H54 (cell line): ENCODE measurements at places on chromosomes 2 and 18.
A peak's percentile ranks its signal among the peaks of the same experiment; 100 is the strongest.

GRCh38 chr2:177239932-177240630 lies 24.4 kb downstream of the NFE2L2 start:
- DNase-seq: peak; percentile 40

DNA sequence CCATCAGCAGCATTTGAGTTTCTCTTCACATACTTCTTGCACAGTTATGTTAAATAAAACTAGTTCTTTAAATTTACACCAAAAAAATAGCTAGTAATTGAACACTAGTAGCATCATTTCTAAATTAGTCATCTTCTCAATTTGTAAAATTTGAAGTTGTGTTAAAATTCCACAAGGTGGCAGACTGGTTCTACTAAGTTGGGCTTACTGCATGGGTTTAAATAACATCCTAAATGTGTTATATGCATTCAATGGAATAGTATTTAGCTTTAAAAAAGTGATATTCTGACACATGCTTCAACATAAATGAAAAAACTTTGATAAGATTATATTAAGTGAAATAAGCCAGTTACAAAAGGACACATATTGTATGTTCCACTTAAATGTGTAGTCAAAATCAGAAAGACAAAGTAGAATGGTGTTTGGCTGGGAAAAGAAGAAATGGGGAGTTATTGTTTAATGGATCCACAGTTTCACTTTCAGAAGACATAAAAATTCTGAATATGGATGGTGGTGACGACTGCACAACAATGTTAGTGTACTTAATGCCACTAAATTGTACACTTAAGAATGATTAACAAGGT lies 28.7 kb upstream of the RPRD1A start:
- DNase-seq: peak; percentile 18

DNA sequence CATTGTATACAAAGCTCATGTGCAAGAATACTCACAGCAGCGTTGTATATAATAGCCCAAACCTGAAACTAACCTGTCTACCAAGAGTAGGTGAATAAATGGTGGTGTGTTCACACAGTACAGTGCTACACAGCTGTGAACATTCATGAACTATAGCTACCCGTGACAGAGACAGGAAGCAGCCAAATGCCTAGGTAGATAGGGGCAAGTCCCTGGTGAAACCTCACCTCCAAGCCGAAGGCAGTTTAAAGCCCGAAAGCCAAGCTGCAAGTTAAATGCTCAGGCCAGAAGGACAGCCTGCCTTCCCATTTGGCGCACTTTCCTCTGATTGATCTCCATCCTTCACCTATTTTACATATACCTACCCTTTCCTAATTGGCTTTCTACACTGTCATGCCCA lies 36.5 kb upstream of the IMPA2 start:
- no peak for DNase-seq

- DNase-seq: no peak
These were observed 259.0 kb downstream of the LRATD1 start for GRCh38 chr2:14891546-14891945.

GRCh38 chr2:104749856-104750460 lies 104.0 kb upstream of the POU3F3 start:
- no peak for DNase-seq

GRCh38 chr2:46122318-46122976 lies 174.8 kb upstream of the EPAS1 start:
- no peak for DNase-seq

DNA sequence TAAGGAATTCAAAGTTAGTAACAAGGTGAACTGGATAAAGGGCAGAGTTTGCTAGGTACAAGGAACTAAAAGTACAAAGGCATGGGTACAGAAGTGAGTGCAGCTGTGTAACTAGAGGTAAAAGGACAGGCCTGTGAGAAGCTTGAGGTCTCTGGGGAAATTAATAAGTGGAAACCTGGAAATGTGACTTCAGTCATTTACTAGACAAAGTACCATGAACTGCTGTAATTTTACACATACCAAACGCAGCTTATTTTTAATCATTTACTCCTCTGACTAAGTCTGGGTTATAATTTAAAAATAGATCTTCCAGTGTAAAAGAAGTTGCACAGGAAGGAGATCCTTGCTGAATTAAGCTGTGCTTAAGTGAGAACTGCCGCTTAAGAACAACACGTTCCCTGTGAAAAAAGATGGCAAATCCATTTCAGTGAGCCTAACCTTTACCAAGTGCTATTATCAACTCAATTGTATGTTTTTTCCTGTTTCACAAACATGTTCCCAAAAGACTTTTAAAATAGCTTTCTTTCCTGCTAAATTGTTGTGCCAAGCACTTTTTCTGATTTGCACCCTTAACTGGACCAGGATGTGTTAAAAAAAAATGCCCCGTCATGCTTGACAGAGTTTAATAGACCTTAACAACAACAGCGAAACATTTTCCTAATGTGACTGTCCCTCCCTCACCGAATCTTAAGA lies 44.3 kb downstream of the CALCRL start:
- DNase-seq: no peak

DNA sequence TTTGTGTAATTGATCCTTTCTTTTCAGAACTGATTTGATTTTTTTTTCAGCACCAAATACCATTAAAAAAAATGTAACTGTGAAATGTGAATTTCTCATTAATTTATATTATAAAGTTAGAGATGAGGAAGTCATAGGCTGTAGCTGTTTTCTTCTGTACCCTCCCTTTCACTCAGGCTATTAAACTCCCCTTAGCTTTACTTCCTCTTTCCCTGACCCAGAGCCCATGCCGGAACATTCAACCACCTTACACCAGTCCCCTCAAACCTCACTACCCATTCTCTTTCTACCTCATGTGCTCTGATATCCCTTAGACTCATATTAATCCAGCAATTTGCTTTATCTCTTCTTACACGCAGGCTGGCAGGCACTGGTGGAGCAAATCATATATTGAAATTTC lies 12.4 kb downstream of the GALNT5 start:
- DNase-seq: no peak

GRCh38 chr2:226578373-226578772 lies 221.2 kb downstream of the IRS1 start:
- DNase-seq: no peak

- no peak for DNase-seq
These were observed 534.8 kb upstream of the CDH7 start for GRCh38 chr18:65215865-65216466.

DNA sequence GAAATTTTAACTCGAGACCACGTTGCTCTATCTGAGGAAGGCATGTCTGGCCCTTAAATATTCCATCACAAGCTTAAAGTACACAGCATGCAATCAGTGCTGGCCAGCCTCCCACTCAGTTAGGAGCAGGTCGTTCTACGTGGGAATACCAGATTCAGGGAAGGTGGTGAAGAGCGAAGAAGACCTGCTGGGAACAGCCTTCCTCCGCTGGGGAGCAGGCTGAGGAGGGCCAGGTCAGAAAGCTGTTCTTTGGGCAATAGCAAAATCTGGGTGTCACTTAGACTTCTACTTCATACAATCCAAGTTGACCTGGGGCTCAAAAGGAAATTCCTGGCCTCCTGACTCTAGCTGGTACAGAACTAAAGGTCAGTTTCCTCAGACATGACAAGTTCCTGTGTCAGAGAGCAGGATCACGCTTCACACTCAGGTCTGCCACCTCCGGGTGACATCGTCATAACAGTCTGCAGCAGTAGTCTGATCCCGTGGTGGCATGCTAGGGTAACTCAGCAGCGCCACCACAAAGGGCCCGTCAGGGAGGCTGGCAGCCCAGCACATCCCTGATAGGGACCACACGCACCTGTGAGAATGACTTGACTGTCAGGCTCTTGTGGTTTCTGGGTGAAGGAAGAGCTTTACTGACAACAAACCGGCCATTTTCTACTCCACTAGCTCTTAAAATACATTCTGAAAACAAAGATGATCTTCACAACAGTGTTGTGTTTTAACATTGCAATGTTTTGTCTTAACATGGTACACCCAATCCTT lies 35.2 kb upstream of the NAPG start:
- no peak for DNase-seq

- no peak for DNase-seq
These were observed 27.3 kb upstream of the INHBB start for GRCh38 chr2:120318626-120319025.

DNA sequence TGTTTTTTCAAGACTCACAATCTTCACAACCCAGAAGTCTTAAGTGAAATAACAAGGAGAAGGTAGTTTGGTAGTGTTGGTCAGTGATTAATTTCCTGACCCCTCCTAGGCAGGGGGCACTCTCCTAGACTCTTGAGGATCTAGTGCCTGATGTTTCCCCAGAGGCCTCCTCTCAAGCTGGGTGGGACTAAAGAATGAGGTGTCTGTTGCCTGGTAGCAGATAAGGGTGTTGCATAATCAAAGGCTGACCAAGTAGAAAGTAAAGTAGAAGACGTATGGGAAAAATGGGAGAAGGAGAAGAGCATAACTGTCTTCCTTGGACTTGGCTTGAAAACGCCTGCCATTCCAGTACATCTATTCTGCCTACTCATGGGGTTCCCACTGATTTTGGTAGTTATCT lies 37.8 kb downstream of the VIT start:
- DNase-seq: no peak

GRCh38 chr2:84417453-84418145 lies 41.5 kb downstream of the SUCLG1 start:
- DNase-seq: no peak

DNA sequence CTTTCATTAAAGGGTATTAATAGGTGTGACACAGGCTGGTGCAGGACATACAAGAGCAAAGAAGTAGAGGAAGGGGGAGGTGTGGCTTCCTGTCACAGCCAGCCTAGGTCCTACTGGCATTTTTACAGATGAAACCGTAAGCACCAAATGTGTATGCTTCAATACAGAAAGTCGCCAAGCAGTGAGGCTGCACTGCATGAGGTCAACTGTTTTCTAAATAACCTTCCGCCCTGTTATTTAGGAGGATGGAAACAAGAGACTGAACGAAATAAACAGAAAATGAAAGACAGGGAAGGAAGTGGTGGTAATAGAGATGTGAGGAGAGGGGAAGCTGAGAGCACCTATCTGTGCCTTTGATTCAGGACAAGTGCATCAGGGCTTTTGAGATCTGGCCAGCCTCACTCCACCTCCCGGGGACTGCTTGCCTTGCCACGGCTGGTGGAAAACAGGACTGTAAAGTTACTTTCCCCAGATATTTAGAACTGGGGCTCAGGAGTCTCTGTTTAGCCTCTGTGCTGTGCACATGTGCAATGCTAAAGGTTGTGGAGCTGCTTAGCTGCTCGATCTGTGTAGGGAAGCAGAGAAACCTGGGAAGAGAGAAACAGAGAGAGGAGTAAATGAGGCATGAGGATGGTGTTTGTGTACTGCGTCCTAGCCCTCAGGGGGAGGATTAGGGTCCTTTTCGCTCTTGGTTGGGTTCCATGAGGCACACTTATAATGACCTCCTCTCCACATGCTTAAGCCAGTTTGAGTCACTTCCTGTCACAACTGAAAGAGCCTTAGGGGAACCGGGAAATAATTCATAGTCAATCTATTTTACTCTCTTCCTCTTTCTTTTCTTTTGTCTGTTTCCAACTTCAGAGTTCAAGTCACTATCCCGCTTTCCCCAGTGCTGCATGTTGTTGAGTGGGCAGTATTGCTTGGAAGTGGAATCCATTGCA lies 62.3 kb upstream of the BOD1L2 start:
- DNase-seq: no peak

GRCh38 chr2:232420463-232421188 lies 14.0 kb downstream of the ALPG start:
- no peak for DNase-seq

DNA sequence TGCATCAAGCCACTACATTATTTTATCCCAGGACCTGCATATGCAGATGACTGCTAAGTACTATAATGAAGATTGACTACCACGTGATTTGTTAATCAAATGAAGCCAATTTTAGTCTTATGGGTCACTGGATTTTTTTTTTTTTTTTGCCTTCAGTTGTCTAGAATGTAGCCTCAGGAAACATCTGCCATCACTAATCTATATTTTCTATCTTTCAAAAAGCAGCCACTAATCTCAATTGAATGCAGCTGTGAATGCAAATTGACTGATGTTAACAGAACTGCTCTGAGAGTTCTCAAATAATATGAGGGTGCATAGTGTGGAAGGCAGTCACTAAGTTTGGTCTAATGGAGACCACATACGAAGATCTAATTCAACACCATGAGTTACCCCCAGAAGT lies 106.3 kb downstream of the ABCA12 start:
- no peak for DNase-seq

- DNase-seq: no peak
These were observed 94.0 kb downstream of the CELF4 start for GRCh38 chr18:37471637-37472036.

DNA sequence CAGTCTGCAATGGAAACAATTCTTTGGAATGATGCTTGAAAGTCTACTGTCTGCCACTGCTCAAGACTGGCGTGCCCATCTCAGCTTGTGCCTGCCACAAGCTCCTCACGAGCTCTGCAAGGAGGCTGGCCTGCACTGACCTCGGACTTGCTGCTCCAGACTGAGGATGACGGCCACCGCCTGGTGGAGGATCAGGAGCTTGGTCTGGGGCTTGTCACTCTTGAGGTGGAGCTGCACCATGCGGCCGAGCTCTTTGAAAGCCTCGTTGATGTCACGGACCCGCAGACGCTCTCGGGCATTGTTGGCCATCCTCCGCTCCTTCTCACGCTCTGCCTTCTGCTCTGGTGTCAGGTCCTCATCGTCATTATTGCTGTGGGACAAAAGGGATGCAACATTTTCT lies 269.4 kb upstream of the CCDC68 start:
- no peak for DNase-seq

- DNase-seq: no peak
These were observed 898.7 kb downstream of the BCL11A start for GRCh38 chr2:59654710-59655109.

GRCh38 chr18:30682672-30683071 lies 359.9 kb downstream of the DSC3 start:
- DNase-seq: no peak
